ENCODE measurements at places on chromosomes 12 and 14.

- no peak for DNase-seq
Measured at GRCh38 chr14:91223028-91223783, 21.3 kb downstream of the GPR68 start.

- DNase-seq, result no peak
Measured at GRCh38 chr14:24463884-24464785, 21.6 kb upstream of the SDR39U1 start.

DNA sequence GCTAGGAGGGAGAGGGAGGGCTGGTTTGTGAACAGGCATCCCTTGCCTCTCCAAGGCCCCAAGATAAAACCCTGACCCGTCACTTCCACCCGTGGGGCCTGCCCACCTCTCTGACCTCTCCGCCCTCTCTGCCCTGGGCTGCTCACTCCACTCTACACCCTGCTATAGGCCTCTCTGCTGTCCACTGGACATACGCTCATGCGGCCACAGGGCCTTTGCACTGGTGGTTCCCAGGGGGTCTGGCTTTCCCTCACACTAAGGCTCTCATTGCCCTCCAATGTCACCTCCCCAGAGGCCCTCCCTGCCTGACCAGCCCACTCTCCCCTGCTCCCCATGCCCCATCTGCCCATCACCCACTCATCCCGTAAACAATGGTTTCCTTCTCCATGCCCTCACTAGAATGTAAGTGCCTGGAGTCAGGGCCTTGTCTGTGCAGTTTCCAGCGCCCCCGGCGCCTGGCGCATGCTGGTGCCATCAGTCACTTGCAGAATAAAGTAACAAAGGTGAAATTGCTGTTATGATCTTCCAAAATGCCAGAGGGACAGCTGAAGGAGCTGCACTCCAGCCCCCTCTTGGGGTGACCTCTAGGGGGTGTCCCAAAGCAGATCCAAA lies 73.6 kb downstream of the RFLNA start:
- no peak for DNase-seq

DNA sequence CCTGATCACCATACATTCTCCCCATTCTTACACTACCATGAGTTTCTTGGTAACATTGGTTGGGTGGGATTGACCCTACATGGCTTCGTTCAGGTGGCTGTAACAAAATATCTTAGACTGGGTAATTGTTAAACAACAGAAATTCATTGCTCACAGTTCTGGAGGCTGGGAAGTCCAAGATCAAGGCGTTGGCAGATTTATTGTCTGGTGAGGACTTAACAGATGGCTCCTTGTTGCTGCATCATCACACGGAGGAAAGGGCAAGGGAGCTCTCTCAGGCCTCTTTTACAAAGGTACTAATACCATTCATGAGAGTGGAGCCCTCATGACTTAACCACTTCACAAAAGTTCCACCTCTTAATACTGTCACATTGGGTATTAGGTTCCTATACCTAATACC lies 116.7 kb upstream of the EGLN3 start:
- no peak for DNase-seq

DNA sequence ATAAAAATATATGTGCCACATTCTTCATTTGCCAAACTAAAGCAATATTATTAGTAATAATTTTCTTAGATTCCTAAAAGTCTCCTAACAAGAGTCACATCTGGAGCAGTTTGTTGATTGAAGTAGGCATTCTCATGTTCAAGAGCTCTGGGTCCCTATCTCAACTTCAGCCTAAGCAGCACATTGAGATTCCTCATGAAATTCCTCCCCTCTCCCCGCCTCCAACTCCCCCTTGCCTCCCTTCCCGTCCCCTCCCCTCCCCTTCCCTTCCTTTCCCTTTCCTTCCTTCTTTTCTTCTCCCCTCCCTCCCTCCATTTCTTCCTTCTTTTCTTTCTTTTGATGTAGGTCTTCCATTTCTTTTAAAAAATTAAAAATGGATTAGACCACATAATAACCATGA lies 48.7 kb upstream of the NAV3 start:
- no peak for DNase-seq

- no peak for DNase-seq
Measured at GRCh38 chr12:61915420-61915819, 344.8 kb upstream of the USP15 start.

DNA sequence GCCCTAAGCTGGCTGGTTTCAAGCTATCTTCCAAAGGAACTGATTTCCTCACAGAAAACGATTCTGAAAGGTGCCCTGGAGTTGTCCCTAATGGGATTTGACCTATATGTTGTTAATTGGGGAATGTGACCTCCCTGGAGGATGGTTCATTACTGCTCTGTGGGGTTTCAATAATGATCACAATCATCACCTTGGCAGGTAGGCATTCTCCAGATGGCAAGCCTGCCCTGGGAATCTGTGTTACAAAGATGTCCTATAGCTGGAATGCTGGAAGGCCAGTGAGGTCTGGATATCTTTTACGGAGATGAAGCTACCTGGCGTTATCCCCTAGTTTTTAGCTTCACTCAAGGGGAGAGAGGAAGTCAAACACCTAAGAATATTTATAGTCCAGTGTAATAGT lies 167.6 kb downstream of the TTC8 start:
- no peak for DNase-seq

GRCh38 chr14:51818748-51819380 lies 41.5 kb upstream of the GNG2 start:
- DNase-seq, result no peak

DNA sequence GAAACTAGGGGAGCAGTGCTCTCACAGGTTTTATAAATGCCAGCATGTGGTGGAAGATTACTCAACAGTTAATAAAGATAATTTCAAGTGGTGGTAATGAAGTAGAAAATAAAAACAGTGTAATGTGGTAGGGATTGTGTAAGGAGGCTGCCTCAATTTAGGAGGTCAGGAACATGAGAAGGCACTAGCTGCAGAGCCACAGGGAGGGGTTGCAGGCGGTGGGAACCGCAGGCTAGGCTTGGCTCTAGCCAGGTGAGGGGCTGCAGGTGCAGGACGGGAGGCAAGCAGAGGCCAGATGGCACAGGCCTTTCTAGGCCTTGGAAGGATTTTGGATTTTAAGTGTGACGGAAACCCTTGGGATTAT lies 768 bp downstream of the METTL25 start:
- DNase-seq, result no peak

DNA sequence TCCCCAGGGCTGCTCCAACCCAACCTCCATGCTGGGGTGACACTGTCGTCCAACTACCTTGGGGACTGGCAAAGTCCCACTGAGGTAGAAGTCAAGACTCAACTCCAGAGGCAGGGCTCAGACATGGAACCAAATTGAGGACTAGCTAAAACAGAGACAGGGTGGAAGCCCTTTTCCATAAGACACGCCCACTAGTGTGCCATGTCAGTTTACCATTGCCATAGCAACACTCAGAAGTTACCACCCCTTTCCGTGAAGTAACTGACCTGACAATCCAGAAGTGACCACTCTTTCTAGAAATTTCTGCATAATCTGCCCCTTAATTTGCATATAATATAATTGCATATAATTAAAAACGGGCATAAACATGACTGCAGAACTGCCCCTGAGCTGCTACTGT lies 409.6 kb downstream of the MED13L start:
- DNase-seq, result no peak

- no peak for DNase-seq
Measured at GRCh38 chr12:18139989-18140596, 50.1 kb upstream of the RERGL start.

- DNase-seq, result no peak
Measured at GRCh38 chr12:93115198-93115601, 186.1 kb upstream of the EEA1 start.

DNA sequence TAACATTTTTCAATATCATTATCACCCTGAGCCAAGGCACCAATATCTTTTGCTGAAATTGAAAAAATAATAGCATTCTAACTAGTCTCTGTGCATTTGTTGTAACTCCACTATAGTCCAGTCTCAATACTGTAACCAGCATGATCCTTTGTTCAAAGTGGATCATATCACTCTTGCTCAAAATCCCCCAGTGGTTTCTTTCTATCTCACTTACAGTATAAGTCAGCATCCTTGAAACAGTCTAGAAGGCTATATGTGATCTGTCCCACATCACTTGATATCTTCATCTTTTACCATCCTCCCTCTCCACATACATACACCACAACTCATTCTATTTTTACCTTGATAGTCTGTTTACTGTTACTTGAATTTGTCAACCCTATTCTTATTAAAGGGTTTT lies 435.7 kb downstream of the CCER1 start:
- no peak for DNase-seq

- DNase-seq, result peak; percentile 66
Measured at GRCh38 chr14:77580964-77581505, 35.4 kb downstream of the SPTLC2 start.

DNA sequence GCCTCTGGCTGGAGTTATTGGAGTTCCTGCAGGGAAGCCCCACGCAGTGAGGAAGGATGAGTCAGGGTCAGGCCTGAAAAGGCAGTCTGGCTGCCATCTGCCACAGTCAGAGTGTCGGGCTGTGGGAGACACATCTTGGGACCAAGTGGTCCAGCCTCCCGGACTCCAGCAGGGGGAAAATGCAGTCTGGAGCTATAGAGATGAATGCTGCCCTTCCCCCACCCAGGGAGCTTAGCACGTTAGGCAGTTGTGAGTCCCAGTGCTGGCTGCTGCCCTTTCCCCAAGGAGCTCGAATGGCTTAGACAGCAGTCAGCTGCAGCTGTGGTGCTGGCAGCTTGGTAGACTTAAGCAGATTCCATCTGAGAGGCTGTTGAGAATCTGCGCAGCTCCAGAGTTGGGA lies 8.2 kb upstream of the NTS start:
- DNase-seq, result no peak

- DNase-seq, result no peak
Measured at GRCh38 chr14:23646648-23647549, 10.7 kb downstream of the DHRS2 start.

- DNase-seq, result no peak
Measured at GRCh38 chr12:95130096-95130495, 56.7 kb upstream of the NR2C1 start.

GRCh38 chr12:56118688-56119357 lies 757 bp downstream of the ZC3H10 start:
- no peak for DNase-seq

- no peak for DNase-seq
Measured at GRCh38 chr12:82648259-82648909, 38.3 kb upstream of the TMTC2 start.

DNA sequence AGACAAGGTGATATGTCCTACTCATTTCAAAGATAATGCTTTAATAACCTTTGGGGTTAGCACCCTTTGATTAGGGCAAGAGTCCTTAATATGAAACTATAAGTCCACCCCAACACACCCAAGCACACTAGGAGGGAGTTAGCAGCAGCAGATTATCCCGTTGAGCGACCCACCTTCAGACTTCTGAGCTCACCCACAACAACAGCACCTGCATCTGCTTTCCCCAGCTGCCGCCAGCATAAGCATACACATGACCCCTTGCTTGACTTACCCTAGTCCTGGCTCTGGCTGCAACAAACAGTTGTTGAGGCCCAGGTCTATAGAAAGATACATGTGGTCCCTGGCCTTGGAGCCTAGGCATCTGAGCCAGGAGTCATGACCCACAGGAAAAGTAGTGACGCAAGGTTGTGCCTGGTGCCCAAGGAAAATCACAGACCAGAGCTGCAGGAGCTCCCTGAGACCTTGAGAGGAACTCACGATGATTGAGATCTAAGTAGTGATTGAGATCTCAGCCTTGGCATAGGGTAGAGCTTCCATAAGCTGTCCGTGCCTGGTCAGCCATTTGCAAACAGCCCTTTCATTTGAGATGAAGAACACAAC lies 19.0 kb downstream of the ZDHHC22 start:
- DNase-seq, result no peak

DNA sequence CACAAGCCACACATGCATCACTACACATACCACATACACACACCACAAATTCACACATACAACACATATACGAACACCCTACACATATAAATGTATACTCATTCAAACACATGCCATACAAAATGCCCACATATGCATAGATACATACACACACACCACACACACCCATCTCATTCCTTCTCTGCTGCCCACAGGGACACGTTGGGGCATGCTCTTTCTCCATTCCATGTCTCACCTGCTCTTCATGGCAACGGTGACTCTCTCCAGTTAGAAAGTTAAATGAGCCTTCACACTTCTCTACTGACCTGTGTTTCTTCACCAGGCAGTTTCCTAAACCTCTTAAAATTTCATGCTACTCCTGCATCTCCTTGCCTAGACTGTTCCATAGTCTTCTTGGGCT lies 1194.8 kb downstream of the BCL11B start:
- no peak for DNase-seq

DNA sequence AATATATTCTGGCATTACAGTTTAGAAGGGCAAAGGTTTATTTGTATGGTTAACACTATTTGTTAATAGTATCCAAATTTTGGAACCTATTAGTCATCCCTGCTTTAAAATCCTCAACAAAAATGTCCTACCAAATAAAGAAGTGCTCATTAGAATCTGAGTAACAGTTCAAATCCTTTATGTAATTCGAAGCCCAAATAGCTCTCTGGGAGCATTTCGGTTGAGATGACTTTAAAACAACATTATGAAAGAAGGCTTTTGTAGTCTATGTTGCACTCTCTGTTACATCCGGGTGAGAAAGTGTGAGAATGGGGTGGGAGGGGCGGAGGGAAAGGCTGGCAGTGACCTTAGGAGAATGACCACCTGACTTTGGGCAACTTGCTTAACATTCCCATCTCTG lies 59.7 kb downstream of the SLC38A1 start:
- no peak for DNase-seq

DNA sequence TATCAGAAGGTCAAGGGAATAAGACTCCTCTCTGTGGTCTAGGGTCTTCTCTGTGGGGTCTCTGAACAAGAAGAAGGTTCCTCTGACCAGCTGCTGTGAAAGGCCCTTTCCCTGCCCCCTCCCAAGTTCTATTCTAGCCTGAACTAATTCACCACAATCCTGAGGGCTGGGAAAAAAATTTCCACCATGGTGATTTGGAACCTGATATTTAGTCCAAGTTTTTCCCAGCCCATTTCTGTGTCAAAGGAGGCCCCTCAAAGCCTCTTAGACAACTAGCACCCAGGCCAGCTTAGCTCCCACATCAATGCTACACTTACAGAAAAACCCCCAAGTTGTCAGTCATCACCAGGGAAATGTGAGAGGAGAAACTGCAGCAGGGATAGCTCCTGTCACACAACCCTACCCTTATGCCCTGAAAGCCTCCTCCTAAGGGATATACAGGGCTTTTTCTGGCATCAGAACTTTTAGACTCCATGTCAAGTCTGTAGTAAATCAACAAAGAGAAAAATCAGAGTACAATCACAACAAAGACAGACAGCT lies 4.5 kb downstream of the FMNL3 start:
- DNase-seq, result no peak

DNA sequence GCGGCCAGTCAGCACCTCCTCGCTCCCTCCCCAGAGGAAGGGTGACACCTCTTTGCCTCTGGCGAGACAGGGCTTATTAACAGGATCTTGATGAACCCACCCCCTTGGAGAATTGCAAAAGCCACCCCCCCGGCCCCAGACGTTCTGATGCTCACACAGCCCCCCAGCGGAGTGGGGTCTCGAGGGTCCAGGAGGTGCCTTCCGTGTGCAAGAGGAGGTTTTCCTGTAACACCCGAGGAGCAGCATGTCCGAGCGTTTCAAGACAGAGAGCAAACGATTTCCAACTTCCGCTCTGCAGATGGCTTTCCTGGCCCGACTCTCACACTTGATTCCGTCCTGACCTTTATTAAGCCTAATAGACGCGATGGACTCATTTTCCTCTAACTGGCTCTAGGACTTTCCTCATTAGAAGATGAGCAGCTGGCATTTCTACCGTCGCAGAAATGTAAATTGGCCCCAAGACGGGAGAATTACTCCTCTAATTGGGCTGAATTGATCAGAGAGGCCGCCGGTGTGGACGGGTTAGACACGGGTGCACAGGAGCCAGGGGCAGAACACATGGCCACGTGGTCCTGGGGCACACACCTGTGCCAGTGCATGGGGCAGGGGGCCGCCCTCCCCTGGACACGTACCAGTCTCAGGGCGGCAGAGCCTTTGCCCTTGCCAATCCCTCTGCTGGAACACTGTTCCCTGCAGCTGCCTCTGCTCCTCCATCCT lies 84.4 kb downstream of the NOC4L start:
- DNase-seq, result no peak

All from GM12878 (cell line).